ENCODE measurements at places on chromosomes 11 and 22.

GRCh38 chr11:73838443-73839122 is 38.1 kb downstream of the COA4 start:
- no peak for DNase-seq

DNA sequence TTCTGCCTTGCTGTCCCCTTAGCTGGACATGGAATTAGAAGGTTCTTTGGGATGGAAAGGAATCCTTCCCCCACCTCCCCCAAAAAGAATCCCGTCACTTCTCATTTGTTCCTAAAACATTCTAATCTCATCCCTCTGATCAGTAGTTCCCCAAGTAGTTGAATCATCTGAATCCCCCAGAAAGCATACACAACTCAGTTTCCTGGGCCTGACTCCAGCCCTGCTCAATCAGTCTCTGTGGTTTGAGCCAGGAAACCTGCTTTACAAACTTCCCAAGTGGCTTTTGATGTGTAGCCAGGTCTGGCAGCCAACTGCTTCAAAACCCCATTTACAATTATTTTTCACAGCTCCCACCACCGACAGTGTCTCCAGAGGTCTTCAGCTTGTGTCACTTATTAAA is 20.2 kb downstream of the C22orf31 start:
- no peak for DNase-seq

DNA sequence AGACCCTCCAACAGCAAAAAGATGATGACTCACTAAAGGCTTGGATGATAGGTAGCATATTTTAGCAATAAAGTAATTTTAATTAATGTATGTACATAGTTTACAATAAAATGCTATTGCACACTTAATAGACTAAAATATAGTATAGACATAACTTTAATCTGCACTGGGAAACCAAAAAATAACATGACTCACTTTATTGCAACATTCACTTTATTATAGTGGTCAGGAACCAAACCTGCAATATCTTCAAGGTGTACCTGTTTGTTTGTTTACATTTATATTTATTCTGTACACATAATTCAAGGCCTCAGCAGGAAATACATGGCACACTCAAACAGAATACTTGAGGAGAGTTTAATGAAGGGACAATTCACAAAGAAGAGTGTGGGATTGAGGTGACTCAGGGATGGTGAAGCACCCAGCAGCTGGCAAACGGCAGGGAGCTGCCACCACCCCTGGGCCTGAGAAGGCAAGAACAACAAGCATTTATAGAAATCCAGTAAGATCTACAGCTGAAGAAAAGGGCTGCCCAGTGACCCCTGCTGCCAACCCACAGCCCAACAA is 51.5 kb upstream of the POU2AF2 start:
- DNase-seq: no peak

DNA sequence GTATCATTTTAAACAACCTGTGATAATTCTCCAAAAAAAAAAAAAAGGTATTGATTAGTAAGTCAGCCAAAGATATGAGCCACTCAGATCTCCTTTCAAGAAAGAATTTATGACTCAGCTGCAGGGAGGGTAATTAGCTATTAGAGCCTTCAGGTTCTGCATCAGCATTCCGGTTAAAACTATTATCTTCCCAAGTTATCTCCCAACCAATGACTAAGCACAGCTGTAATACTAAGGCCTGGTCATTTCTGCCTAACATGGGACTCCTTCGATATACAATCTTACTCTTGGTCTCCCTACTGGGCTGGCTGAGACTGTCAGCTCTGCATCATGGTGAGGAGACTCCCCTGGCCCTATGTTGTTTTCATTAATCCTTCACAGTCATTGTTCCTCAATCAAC is 60.4 kb downstream of the SBF2 start:
- no peak for DNase-seq

DNA sequence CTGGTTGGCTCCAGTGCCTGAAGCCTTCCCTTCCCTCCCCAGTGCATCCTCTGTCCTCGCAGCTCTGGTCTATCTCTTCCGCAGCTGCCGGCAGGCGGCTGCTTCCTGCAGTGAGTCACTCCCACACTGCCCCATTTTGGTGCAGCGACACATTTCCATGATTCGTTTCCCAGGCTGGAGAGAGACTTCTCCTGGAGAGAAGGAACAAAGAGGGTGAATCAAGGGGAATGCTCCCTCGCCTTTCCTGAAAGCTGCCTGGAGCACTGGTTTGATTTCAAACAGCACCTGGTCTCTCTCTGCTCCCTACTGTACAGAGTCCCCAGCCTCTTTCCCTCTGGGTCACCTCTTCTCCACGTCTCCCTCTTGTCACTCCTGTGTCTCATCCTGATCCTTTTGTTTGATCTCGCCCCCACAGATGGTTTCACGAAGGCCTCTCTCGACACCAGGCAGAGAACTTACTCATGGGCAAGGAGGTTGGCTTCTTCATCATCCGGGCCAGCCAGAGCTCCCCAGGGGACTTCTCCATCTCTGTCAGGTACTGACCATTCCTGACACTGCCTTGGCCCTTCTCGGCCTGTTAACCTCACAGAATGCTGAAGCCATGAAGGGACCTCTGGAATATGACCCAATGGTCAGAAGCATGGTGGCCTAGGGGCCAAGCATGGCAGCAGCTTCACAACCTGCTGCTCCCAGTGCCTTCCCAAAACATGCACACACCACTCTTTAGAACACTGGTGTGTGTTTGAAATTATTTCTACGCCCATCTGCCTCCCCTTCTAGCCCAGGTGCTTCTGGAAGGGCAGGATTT is at the start of gene TMA7B:
TSS of gene TMA7B (plus strand) at position 758 of the 808 bp plus-strand sequence. CDS start 3,978 bp downstream, outside the sequence.
- no peak for DNase-seq

DNA sequence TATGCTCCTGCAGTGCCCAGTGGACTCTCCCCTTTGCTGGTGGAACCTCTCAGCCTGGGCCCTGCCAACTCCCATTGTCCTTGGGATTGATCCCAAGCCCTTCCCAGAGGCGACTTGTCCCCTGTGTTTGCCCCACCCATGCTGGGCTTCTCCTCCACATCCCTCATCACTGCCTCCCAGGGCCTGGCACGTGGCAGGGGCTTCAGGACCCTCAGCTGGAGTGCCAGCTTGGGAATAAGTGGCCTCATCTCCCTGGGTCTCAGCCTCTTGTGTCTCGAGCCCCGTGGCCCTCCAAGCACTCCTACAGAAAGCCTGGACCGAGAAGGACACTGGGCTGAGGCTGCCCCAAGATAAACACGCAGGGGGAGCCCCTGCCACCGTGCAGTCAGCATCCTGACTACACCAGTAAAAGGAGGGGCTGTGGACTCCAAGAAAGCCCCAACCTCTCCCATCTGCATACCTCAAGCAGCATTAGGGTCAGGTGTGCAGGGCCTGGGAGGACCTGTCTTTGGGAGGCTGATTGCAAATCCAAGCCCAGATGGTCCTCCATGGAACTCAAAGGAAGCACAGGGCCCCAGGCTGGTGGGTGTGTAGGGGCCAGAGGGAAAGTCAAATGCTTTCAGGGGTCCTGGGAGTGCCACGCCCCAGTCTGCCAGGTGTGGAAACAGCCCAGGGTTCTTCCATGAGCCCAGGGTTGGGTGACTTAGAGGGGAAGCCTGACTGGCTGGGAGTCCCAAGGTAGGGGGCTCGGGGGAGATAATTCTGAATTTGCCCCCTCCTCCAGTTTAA is 9.5 kb upstream of the GNAZ start:
- peak; percentile 32 for DNase-seq

DNA sequence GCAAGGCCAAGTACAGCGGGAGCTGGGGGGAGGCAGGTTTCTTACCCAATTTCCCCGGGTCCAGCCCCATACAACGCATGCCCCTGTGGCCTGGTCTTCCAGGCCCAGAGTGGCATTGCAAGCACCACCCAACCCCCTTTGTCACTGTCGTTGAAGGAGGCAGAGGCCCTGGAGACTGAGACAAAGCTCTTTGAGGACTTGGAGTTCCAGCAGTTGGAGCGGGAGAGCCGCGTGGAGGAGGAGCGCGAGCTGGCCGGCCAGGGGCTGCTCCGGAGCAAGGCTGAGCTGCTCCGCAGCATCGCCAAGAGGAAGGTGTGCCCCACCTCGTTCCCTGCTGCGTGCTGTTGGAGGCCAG is 27.8 kb downstream of the PHLDB1 start:
- no peak for DNase-seq

DNA sequence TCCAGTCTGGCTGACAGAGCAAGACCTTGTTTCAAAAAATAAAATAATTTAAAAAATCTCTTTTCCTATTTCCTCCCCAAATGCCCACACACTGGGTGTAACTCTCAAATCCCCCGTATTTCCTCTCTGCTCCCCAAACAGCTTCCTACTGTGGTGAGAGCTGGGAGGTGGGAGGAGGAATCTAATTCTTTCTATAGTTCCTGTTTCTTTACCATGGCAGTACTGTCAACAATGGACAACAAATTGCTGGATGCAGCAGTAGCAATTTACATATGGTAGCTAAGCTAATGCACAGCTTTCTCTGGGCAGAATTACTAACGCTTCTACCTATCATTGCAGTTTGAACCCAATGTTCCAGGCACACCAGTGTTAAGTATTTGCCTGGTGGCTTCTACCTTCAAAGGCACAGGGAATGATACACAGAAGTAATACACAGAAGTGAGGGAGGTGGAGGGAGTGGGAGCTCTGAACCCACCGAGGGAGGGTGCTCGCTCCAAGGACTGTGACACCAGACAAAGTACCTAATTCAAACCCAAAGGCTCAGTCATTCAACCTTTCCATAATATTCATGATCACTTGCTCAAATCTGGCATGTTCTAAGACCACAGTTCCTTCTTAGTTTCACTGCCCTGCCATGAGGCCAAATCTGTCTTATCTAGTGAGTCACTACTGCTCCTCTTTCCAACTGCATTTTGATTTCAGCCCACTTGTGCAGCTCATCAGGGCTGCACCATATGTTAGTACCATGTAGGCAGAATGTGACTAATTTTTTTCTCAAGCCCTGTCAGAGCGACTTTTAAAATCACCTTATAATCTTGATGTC is 37.9 kb downstream of the CELF1 start:
- DNase-seq: no peak

GRCh38 chr11:81569999-81570398 is 1163.7 kb downstream of the FAM181B start:
- DNase-seq: no peak

DNA sequence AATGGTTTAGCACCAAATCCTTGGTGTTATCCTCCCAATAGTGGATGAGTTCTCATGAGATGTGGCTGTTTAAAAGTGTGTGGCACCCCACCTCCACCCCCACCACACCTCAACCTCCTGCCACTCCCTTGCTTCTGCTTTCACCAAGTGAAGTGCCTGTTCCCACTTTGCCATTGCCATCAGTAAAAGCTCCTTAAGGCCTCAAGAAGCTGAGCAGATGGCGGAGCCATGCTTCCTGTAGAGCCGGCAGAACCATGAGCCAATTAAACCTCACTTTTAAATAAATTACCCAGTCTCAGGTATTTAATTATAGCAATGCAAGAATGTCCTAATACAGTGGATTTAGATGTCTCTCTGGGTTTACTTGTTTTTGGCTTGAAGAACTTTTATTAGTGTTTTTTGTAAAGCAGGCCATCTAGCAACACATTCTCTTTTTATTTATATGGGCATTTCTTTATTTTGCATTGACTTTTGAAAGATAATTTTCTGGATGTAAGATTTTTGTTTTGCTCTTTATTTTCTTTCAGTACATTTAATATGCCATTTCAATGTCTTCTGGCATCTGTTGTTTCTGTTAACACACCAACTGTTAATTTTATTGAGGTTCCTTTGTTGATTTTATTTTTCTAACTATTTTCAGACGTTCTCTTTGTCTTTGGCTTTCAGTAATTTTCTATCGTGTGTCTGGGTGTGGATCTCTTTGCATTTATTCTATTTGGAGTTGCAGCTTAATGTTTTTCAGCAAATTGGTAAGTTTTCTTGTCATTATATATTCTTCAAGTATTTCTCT is 724.5 kb upstream of the CNTN5 start:
- DNase-seq: no peak

GRCh38 chr11:111135101-111135500 is 110.4 kb upstream of the POU2AF2 start:
- no peak for DNase-seq

- no peak for DNase-seq
Observed at GRCh38 chr22:35914665-35915476, 113.8 kb downstream of the RBFOX2 start.

DNA sequence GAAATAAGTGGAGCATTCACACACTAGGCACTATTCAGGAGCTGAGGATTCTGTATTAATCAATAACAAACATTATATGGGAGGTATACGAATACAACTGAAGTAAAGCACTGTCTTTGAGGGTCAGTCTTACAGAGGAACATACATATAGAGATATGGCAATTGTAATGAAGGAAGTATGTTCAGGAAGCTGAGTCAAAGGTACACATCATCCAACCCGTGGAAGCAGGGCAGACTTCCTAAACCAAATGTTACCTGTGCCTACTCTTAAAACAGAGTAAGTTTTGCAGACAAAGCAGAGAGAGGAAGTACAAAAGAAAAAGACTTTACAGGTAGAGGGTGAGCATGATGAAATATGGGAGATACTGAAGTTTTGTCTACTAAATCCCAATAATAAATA is 481.2 kb upstream of the ARHGAP42 start:
- no peak for DNase-seq

DNA sequence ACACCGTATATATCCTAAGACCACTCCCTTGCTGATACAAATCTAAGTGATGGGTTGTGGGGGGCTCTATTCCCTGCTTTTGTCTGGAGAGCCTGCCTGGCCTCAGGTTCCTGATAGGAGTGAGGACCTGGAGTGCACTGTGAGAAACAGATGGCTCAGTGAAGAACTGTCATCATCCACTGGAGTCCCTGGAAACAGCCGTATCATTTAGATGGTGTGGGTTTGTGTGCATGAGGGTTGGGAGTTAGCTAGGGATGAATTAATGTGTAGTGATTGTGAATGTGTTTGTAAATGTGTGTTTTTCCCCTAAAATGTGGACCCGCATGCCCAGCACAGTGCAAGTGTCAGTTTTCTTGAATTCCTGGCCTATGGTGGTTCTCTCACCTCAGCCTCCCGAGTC is 111.6 kb downstream of the CRYBB2 start:
- DNase-seq: no peak

- DNase-seq: peak; percentile 15
Observed at GRCh38 chr22:44386386-44387035, 73.8 kb upstream of the SHISAL1 start.

- DNase-seq: no peak
Observed at GRCh38 chr22:43883012-43883661, 8.7 kb downstream of the PNPLA5 start.

DNA sequence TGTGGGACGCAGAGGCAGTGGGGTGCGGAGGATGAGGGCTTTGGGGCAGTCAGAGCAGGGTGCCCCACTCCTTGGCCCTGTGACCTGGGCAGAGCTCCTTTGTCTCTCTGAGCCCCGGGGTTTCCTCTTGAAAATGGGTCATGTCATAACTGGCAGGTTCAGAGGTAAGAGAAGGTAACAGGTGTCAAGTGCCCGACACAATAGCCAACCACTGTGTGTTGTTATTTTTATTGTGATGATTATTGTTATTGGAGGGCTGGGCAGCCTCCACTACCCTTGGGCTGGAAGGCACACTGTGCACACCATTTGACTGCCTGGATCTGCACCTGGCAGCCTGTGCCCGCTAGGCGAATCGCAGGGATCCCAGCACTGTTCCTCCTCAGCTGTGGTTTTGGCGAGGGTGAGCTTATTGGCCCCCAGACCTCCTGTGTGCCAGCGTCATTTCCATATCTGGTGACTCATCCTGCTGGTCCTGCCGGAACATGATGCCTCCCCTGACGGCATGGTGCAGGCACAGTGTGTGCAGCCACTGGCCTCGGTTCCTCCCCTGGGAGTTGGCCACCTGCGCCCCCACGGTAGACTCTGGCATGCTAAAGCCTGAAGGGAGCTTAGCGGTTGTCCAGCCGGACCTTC is 15.4 kb upstream of the SOX10 start:
- DNase-seq: no peak
